Astrocyte of the hippocampus (primary cell): ENCODE measurements at places on chromosomes 4 and X.

DNA sequence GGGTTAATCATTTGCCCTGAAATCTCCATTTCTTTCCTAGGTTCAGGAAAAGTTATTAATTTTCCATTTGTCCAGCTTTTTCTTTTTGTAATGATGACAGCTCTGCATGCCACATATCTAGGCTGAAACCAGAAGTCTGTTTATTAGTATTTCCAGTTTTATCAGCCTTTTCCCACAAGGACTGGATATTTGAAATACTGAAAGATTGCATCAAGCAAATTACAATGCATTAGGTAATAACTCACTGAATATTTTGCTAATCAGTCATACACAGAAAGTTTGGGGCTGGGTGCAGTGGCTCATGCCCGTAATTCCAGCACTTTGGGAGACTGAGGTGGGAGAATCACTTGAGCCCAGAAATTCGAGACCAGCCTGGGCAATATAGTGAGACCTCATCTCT, 21.5 kb downstream of the SLC9A7 start:
- DNase-seq = peak; percentile 13

DNA sequence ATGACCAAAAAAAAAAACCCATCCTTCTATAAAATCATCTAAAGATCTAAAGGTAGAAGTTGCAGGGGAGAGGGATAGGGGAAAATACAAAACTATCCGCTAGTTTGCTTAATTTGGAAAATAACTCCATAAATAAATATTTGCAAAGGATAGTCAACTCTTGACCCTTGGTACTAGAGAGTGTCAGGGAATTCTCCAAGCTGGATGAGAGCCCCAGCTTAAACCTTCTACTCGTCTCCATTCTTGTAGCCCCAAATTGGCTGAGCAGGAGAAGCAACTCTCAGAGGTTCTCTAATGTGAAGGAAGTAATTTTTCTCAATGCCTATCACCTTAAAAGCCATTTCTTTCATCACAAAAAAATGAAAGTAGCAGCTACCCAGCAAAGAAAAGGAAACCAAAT, 35.2 kb downstream of the ACSL4 start:
- no peak for DNase-seq

DNA sequence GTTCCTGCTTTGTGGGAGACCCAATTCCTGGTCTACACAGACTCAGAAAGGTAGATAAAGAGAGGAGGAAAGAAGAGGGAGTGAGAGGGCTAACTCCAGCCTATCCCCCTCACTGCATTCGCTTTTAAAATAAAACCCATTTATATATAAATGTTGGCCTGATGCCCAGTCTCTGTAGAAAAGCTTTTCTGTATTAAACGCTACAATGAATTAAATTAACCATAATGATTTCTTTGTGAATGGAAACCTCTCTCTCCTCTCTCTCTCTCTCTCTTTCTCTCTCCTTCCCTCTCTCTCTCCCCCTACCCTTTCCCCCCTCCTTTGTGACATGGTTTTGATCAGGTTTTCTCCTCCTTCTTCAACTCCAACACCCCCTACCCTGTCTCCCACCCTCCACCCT, 34.8 kb downstream of the PJA1 start:
- DNase-seq = no peak

- DNase-seq = no peak
Measured at GRCh38 chrX:12741416-12741815, 49.8 kb upstream of the PRPS2 start.

GRCh38 chrX:69028761-69029120, 136.5 kb downstream of the PJA1 start:
- DNase-seq = no peak

DNA sequence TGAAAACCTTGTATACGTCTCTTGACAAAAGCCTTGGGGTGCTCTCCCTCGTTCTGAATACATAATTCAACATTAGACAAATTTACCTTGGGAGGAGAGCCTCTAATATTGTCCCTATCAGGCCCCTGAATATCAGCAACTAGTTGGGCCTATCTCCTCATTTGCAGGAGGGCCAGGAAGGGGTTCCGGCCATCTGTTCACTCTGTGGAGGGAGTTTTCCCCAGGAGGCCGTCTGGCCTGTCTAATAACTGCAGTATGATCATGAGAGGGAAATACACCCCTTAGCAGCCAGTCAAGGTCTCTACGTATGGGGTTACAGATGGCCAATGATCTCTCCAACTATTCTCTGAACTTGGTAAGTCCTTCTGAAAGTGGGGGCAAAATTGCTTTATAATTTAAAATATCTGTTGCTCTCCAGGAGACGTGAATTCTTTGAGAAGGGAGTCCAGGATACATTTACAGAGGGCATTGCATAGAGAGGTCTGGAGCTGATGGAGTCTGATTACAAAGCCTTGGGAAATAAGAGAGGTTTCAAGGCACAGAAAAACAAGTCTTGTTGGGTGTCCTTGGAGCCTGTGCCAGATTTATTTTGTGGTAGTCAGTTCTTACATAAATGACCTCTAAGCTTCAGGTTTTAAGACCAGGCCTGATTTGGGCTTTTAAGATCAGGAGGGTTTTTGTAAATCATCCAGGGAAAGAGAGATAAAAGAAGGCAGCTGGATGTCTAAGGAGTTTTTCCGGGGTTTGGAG, 48.2 kb upstream of the UXT start:
- DNase-seq = no peak

DNA sequence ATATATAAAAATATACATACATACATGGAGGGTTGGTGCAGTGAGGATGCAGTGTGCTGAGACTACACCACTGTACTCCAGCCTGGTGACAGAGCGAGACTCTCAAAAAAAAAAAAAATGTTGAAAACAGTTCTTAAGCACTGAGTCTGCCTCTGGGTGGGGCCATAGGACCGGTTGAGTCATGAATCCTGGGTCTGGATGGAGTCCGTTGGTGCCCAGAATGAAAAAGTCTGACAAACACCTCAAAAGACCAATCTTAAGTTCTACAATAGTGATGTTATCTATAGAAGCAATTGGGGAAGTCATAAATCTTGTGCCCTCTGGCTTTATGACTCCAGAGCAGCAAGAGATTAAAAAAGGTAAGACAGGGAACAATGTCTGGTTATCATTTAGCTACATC, 70.4 kb downstream of the FGFBP1 start:
- no peak for DNase-seq

DNA sequence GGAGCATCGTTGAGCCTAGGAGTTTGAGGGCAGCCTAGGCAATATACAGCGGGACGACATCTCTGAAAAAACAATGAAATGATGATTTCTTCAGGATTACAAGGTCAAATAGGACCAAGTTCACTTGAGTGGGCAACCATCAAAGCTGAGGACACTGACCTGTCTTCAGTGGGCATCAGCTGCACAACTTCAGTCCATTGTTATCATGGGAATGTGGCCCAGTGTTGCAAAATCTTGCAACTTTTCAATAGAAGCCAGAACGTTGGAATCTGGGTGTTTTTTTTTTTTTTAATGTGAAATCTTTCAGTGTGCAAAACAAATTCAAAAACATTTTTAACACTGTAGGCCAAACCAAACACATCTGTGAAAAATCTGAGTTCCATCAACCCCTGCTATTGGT, 155.4 kb upstream of the PLAC1 start:
- DNase-seq = no peak

- no peak for DNase-seq
Measured at GRCh38 chrX:70509078-70509477, 64.4 kb downstream of the DLG3 start.

- DNase-seq = no peak
Measured at GRCh38 chrX:36575670-36576069, 432.5 kb upstream of the FAM47C start.

DNA sequence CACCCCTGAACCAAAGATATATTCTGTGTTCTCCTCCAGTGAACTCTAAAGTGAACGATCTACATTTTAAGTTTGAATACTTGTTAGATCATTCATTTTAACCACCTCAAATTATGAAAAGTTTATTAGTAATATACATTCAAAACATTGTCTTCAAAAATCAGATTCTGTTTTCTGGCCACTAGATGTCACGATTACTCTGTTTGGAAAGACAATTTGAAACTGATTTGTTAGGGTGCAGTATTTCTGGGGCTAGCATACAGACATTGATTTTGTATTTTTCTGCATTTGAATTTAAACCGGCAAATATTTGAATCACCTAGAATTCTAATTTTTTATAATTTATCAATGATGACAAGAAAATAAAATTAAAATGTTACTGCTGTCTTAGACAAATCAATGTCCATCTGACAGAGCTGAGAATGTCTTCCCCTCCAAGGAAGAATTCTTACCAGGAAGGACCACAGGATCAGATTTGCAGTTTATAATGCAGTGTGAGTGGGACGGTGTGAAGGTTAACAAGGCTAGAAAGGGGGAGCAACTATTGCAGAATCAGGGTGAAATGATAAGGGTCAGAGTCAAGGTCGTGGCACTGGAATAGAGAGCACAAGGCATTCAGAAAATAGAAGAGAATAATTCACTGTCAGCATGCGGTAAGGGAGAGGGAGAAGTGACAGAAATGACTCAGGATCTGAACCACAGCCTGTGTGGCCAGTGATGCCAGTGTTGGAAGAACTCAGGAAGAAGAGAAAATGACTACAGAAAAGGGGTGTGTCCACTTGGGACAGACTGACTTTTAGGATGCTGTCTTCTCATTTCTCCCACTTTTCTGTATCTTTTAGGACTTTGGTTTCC, 91.6 kb downstream of the ANXA10 start:
- peak; percentile 57 for DNase-seq
